ENCODE measurements at places on chromosomes 16 and 17. TPM values are rescaled to one million over a fixed set of nuclear protein-coding genes. Genes with fewer than 3 reads are reported as not detected.

SCRN2 gene
- total RNA-seq: 32.7 TPM

SLFN12 gene
- total RNA-seq: 17.5 TPM

TPSAB1 gene
- total RNA-seq: not detected

FBXW10B gene
- 0.82 TPM for total RNA-seq

CYGB gene
- 8.6 TPM for total RNA-seq

WIPI1 gene
- total RNA-seq: 14.1 TPM

GUCY2D gene
- total RNA-seq: not detected

FZD2 gene
- 96.2 TPM for total RNA-seq

CCNF gene
- total RNA-seq: 67.5 TPM

KRTAP4-1 gene
- total RNA-seq: not detected

ZNF750 gene
- not detected for total RNA-seq

MGRN1 gene
- 79.7 TPM for total RNA-seq

PDIA2 gene
- total RNA-seq: 2.1 TPM

TMEM235 gene
- not detected for total RNA-seq

IGF2BP1 gene
- total RNA-seq: 536 TPM

FOXN1 gene
- not detected for total RNA-seq

ABCA8 gene
- total RNA-seq: 13.3 TPM

FBXL19 gene
- total RNA-seq: 78.1 TPM

CD19 gene
- total RNA-seq: not detected

GALR2 gene
- total RNA-seq: not detected

CLDN7 gene
- total RNA-seq: not detected

TBC1D3I gene
- 0.96 TPM for total RNA-seq

NXPH3 gene
- 1.1 TPM for total RNA-seq

HOXB1 gene
- 2.7 TPM for total RNA-seq

SLC52A1 gene
- not detected for total RNA-seq

HS3ST3A1 gene
- 15.0 TPM for total RNA-seq

SCNN1G gene
- not detected for total RNA-seq

RNF135 gene
- 5.9 TPM for total RNA-seq

ABCC3 gene
- not detected for total RNA-seq

ANKRD40 gene
- 62.0 TPM for total RNA-seq

PPM1E gene
- total RNA-seq: 15.5 TPM

KRT28 gene
- total RNA-seq: not detected

All from neural crest cell (in vitro differentiated cells).